HT-29 (cell line): ENCODE measurements at places on chromosomes 2 and 18. TPM values are rescaled to one million over a fixed set of nuclear protein-coding genes. Genes with fewer than 3 reads are reported as not detected.

C2orf78 gene
- not detected in 2 replicates for total RNA-seq

TMEM131 gene
- 8.7 and 14.1 TPM in 2 replicates for total RNA-seq

NEB gene
- 1.0 and 1.2 TPM in 2 replicates for total RNA-seq

DUSP2 gene
- total RNA-seq, result 73.5 and 75.7 TPM in 2 replicates

CRACDL gene
- 7.6 and 9.5 TPM in 2 replicates for total RNA-seq

HOXD10 gene
- not detected in 2 replicates for total RNA-seq

ALK gene
- not detected in 2 replicates for total RNA-seq

SCN7A gene
- total RNA-seq, result not detected in 2 replicates

MSH2 gene
- total RNA-seq, result 36.4 and 38.2 TPM in 2 replicates

CNGA3 gene
- not detected in 2 replicates for total RNA-seq

ANKRD30BL gene
- not detected in 2 replicates for total RNA-seq

ACADL gene
- not detected in 2 replicates for total RNA-seq

DSC1 gene
- not detected in 2 replicates for total RNA-seq

UGT1A8 gene
- 43.6 and 56.6 TPM in 2 replicates for total RNA-seq

SERPINB13 gene
- not detected in 2 replicates for total RNA-seq

STEAP3 gene
- total RNA-seq, result 9.3 and 9.8 TPM in 2 replicates

RAB27B gene
- total RNA-seq, result 4.9 and 5.4 TPM in 2 replicates

ATP9B gene
- 24.9 and 27.1 TPM in 2 replicates for total RNA-seq

NGEF gene
- 13.4 and 13.5 TPM in 2 replicates for total RNA-seq

ALKAL2 gene
- total RNA-seq, result not detected in 2 replicates

ANTXR1 gene
- total RNA-seq, result not detected in 2 replicates

PTPRN gene
- total RNA-seq, result not detected in 2 replicates

FRZB gene
- 0.15 and 0.21 TPM in 2 replicates for total RNA-seq

NYAP2 gene
- 0.05 TPM in 1 of 2 replicates, not detected in the other for total RNA-seq

NTSR2 gene
- not detected in 2 replicates for total RNA-seq

SCRN3 gene
- total RNA-seq, result 3.2 and 12.0 TPM in 2 replicates

CSRNP3 gene
- total RNA-seq, result 0.08 and 0.10 TPM in 2 replicates

NETO1 gene
- not detected in 2 replicates for total RNA-seq

ALLC gene
- not detected in 2 replicates for total RNA-seq

CD207 gene
- total RNA-seq, result not detected in 2 replicates

NBAS gene
- 17.3 and 18.0 TPM in 2 replicates for total RNA-seq

MARCHF4 gene
- not detected in 2 replicates for total RNA-seq

RESP18 gene
- not detected in 2 replicates for total RNA-seq

OTOS gene
- total RNA-seq, result not detected in 2 replicates

CTLA4 gene
- not detected in 2 replicates for total RNA-seq

SMIM21 gene
- total RNA-seq, result not detected in 2 replicates

GREB1L gene
- not detected in 2 replicates for total RNA-seq

CHRND gene
- not detected in 2 replicates for total RNA-seq

DYNAP gene
- total RNA-seq, result not detected in 2 replicates

ZNF396 gene
- total RNA-seq, result 0.03 TPM in 1 of 2 replicates, not detected in the other

AMER3 gene
- total RNA-seq, result not detected in 2 replicates
